DMS79 treated with DMSO at 0.1 percent for 48 hours (cell line): ENCODE measurements at places on chromosomes 16 and 17.
A peak's percentile ranks its signal among the peaks of the same experiment; 100 is the strongest.

GRCh38 chr16:27242398-27242797, 26.2 kb downstream of the NSMCE1 start:
- no peak for DNase-seq

DNA sequence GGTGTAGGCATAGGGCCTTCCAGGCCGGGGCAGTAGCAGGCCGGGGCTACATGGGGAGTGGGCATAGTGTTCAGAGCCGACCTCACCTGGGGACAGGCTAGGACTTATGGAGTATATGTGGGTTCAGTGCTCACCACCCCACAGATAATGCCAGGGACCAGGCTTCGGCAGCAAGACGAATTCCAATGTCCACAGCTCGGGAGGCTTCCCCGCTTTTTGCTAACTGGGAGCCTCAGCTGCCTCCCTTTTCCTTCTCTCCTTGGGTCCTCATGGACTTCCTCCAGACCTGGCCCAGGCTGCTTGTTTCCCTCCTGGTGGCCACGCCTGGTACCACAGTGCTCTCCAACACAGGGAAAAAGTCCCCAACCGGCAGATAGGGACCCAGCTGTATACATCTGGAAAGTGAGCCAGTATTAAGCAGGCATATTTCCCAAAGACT, 20.1 kb upstream of the SLC46A1 start:
- no peak for DNase-seq

- DNase-seq: peak; percentile 89
Observed at GRCh38 chr16:84766978-84767773, 52.6 kb upstream of the CRISPLD2 start.

- DNase-seq: no peak
Observed at GRCh38 chr16:20938426-20938825, 37.9 kb downstream of the LYRM1 start.

- no peak for DNase-seq
Observed at GRCh38 chr16:31076319-31076718, 2.1 kb downstream of the ZNF646 start.

- DNase-seq: peak; percentile 36
Observed at GRCh38 chr17:8175795-8176196, 384 bp downstream of the TMEM107 start.

GRCh38 chr16:85296859-85297660, 184.8 kb upstream of the CIBAR2 start:
- no peak for DNase-seq

GRCh38 chr16:27319257-27319965, 5.6 kb downstream of the IL4R start:
- no peak for DNase-seq

DNA sequence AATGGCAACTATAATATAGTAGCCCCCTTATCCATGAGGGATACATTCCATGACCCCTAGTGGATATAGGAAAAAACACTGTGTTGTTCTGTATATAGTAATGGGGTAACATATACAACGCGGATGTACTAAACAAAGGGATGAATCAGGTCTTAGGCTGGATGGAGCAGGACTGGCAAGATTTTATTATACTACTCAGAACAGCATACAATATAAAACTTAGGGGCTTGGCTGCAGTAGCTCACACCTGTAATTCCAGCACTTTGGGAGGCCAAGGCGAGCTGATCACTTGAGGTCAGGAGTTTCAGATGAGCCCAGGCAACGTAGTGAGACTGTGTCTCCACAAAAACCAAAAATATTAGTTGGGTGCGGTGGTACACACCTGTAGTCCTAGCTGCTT, 26.8 kb downstream of the VMP1 start:
- no peak for DNase-seq

GRCh38 chr16:70730944-70731343, 45.1 kb upstream of the MTSS2 start:
- DNase-seq: no peak

- peak; percentile 30 for DNase-seq
Observed at GRCh38 chr17:79242873-79243602, 168.4 kb downstream of the ENGASE start.

GRCh38 chr16:50841081-50841886, 99.4 kb downstream of the CYLD start:
- no peak for DNase-seq

- DNase-seq: no peak
Observed at GRCh38 chr17:75241996-75242460, 19.4 kb downstream of the GGA3 start.

GRCh38 chr17:39192901-39193300, 4.6 kb downstream of the CACNB1 start:
- DNase-seq: no peak

- DNase-seq: no peak
Observed at GRCh38 chr17:69265873-69266272, 37.2 kb upstream of the ABCA10 start.

- DNase-seq: no peak
Observed at GRCh38 chr16:2529961-2530628, 1.1 kb downstream of the CEMP1 start.

DNA sequence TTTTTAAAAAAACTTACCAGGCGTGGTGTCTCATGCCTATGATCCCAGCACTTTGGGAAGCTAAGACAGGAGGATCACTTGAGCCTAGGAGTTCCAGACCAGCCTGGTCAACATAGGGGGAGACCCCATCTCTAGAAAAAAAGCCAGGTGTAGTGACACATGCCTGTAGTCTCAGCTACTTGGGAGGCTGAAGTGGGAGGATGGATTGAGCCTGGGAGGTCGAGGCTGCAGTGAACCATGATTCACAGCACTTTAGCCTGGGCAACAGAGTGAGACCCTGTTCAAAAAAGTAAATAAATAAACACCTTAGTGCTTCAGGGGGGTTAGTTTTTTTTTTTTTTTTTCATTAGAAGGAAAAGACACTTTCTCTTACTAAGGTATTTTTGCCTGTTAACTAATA, 58.9 kb upstream of the LRRC37A3 start:
- DNase-seq: no peak

GRCh38 chr17:74295625-74296547, 21.9 kb downstream of the DNAI2 start:
- no peak for DNase-seq

- no peak for DNase-seq
Observed at GRCh38 chr16:49556606-49557446, 183.2 kb downstream of the C16orf78 start.

GRCh38 chr17:77634710-77635109, 323.8 kb upstream of the TNRC6C start:
- no peak for DNase-seq

- peak; percentile 8 for DNase-seq
Observed at GRCh38 chr17:39116224-39116623, 35.2 kb downstream of the PLXDC1 start.

DNA sequence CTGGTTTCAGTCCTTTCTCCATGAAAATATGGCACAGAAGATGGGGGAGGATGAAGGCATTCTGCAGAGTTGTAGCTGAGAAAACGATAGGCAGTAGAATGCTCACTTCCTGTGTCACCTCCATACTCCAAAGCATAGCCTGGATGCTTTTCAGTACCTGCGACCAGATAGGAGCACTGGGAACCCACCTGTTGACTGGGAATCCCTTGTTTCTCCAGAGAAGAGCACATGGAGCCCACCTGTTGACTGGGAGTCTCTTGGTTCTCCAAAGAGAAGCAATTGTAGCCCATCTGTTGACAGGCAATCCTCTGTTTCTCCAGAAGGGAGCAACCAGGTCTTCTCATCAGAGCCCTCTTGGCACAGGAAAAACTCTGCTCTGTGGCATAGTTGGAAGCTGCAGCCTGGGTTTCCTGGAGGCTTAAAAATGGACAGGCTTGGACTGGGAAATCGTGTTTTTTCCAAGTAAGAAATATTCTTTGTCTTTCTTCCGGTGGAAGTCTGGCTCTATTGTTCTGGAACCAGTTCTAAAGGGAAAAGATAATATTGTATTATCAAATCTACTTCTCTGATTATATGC, 13.2 kb downstream of the TERF2IP start:
- DNase-seq: no peak

- DNase-seq: no peak
Observed at GRCh38 chr16:66388350-66389139, 22.1 kb downstream of the CDH5 start.

GRCh38 chr17:63706336-63707082, 6.6 kb upstream of the LIMD2 start:
- no peak for DNase-seq

- DNase-seq: no peak
Observed at GRCh38 chr17:83014940-83015910, 64.2 kb upstream of the METRNL start.

DNA sequence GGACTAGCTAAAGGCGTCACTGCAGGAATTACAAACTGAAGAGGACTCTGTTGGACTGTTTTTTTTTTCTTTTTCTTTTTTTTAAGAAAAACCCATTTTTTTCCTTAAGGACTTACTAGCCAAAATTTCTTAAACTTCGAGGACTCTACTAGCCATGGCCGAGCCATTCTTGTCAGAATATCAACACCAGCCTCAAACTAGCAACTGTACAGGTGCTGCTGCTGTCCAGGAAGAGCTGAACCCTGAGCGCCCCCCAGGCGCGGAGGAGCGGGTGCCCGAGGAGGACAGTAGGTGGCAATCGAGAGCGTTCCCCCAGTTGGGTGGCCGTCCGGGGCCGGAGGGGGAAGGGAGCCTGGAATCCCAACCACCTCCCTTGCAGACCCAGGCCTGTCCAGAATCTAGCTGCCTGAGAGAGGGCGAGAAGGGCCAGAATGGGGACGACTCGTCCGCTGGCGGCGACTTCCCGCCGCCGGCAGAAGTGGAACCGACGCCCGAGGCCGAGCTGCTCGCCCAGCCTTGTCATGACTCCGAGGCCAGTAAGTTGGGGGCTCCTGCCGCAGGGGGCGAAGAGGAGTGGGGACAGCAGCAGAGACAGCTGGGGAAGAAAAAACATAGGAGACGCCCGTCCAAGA, 878 bp downstream of the HEXIM1 start:
- DNase-seq: peak; percentile 67

- no peak for DNase-seq
Observed at GRCh38 chr16:21628772-21629171, 23.6 kb downstream of the IGSF6 start.

- no peak for DNase-seq
Observed at GRCh38 chr16:53626811-53627210, 76.8 kb downstream of the RPGRIP1L start.

GRCh38 chr17:49498029-49498615, 3.0 kb downstream of the NGFR start:
- DNase-seq: no peak

- DNase-seq: no peak
Observed at GRCh38 chr17:55420776-55421178, 858 bp downstream of the MMD start.

DNA sequence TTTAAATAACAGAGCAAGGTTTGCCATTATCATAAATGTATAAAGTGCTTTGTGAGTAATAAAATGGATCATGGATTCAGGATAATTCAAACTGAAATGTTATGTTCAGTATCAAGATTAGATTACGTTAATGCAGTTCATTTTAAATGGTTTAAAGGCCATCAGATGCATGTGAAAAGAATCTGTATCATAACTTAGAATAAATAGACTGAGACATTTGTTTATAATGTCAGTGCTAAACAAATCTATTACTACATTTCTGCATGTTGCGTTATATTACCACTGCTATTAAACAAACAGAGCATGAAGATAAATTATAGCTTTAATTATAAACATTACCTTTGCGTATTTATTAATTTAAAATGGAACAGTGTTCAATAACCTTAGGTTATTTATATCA, 160.2 kb downstream of the TOX3 start:
- no peak for DNase-seq

DNA sequence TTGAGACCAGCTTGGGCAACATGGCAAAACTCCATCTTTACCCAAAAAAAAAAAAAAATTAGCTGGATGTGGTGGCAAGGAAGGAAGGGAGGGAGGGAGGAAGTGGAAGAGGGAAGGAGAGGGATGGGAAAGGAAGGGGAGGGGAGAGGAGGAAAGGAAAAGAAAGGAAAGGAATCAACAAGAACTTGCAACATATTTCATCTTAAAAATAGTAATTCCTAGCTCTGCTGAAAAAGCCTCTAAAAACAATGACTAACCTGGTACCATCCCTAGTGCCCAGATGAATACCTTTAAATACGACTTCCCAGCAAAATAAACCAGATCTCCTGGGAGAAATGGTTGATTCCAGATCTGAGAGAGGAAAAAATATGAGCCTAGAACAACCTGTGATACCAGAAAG, 27.1 kb upstream of the MNT start:
- DNase-seq: no peak

GRCh38 chr17:31997005-31997404, 10.2 kb upstream of the LRRC37B start:
- DNase-seq: no peak

DNA sequence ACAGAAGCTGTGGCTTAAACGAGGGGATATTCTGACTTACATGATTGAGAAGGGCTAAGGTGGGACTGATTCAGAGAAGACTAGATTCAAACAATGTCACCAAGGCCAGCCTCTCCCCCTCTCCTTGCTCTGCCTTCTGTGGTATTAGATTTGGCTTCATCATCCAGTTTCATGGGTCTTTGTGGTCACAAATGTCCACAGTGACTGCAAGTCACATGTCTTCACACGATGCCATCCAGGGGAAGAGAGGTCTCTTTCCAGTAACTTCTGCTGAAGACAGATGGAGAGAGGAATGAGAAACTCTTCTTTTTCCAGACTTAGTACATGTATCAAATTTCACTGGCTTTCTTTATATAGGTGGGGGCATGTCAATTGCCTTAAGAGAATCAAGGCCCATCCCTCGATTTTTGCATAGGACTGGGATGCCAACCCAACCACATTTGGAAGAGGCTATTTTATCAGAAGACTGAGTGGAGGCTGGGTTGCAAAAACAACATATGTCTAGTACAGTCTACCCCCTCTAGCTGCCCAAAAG, 57.3 kb upstream of the HNF1B start:
- DNase-seq: no peak

- DNase-seq: peak; percentile 73
Observed at GRCh38 chr17:33261820-33262219, 31.3 kb downstream of the ASIC2 start.

- DNase-seq: peak; percentile 11
Observed at GRCh38 chr16:88617268-88618031, 20.9 kb upstream of the IL17C start.
